SHP77 treated with DMSO at 0.1 percent for 48 hours (cell line): ENCODE measurements at places on chromosomes 7 and 10.

DNA sequence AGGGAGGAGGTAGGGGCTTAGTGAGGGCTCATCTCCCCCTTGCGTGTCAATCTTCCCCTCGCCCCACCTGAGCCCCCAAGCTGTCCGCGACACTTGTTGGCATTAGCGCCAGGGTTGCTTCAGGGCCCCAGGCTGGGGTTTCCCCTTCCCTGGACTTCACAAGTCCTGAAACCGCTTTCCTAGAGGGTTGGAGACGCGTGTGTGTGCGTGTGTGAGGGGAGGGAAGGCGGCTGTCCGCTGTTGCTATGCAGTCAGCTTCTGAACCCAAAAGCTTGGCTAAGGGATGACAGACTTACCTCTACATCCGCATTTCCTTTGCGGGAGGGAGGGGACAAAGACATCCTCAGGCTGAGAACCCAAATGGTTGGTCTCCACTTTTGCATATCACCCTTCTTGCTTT is 803 bp downstream of the GOLGA7B start:
- no peak for DNase-seq

GRCh38 chr10:86579883-86580520 is 58.4 kb upstream of the WAPL start:
- no peak for DNase-seq

DNA sequence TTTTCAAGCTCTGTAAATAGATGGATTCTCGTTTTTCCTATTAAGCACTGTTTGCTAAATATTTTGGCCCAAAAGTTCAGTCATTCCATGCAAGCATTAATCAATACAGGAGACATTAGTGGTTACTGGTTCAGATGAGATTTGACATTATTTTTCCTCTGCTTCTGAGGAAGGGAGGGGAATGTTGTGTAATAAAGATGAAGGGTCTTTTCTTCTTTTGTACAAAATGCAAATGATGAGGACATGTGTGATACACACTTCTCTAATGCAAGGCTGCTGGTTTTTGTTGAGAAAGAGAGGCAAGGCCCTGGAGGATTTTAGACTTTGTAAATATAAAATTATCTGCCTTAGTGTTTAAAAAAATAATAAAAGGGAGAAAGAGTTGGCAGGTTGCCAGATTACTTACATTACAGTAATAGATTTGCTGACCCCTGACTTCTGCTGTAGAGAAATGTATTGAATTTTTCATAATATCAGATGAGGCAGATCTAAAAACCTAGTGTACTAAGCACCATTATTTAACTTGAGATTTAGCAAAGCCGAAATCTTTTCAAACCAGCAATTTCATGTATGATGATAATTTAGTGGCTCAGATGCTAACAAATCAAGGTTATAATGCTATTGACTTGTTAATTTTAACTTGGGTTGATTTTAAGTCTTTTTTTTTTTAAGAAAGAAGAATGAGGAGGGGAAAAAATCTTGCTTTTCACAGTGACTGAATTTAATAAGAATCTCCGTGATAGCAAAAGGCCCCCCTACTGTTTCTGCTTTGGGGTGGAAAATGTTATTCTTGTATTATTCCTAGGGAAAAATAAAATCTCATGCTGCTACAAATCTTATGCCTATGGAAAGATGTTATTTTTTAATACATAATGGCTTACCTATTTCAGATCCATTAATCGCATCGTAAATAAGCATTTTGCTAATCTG is 180.1 kb downstream of the ARID5B start:
- DNase-seq, result no peak

DNA sequence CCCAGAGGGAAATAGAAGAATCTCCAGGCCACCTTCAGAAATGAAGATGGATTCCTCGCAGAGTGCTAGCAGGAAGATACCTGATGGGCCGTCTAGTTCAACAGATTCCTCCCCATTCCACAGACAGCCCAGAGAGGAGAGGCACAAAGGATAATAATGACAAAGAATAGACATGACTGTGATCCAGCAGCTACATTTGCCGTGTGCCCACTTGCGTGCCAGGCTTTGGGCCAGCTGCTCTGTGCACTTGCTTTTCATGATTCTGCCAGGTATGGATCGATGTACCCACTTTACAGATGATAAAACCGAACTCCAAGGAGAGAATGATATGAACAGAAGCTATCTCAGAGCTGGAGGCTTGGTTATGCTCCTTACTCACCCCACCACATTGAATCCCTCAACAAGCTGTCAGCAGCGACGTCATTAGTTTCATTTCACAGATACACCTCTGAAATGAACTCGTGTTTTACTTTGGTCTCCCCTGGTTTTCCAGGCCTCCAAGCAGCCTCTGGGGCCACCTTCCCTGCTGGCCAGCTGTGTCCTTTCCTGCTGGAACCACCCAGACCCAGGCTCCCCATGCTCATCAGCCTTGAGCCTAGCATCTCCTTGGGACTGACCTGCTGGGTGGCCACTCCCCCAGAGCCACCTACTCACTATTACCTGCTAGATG is 11.9 kb upstream of the WDFY4 start:
- DNase-seq, result no peak

- DNase-seq, result no peak
Measured at GRCh38 chr7:100855515-100855914, 3.0 kb downstream of the SLC12A9 start.

DNA sequence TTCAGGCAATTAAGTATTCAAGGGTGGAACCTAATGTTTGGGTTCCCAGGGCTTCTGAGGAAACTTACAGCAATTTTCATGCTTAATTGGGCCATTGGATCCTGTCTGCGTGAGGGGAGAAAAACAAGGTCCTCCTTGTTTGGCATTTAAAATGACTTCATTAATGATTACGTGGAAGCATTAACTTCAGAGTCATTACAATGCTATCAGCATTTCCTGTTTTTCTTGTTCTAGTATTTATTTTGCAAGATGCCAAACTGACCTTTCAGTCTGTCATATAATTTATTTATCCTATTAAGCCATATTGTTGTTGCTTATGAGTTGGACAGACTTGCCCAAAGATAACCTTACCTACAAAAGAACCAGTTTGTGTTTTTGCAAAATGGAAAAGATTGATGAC is 324.1 kb upstream of the LRRN3 start:
- DNase-seq, result no peak

GRCh38 chr10:110529596-110530011 is 31.9 kb downstream of the DUSP5 start:
- DNase-seq, result no peak

- DNase-seq, result no peak
Measured at GRCh38 chr10:114316744-114317143, 77.7 kb downstream of the VWA2 start.

DNA sequence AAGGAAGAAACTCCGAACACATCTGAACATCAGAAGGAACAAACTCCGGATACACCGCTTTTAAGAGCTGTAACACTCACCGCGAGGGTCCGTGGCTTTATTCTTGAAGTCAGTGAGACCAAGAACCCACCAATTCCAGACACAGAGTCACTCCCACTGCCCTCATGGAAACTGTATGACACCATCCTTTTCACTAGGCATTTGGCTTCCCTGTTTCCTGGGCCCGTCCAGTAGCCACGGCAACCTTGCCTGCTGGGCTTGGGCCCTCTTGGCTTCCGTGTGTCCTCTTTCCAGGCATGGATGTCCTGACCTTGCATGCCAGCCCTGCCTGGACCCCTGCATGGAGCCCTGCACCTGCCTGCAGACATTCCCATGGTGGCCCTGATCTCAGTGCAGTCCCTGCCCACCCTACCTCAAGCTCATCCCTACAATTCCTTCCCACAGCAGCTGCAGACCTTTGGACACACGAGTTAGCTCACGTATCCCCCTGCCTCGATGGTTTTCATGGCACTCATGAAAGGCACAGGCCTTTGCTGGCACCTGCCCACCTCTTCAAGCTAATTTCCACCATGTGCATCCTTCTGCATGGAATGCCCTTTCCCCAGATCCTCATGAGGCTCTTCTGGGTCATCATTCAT is 6.7 kb downstream of the SH2D4B start:
- no peak for DNase-seq

- DNase-seq, result no peak
Measured at GRCh38 chr7:20227291-20227795, 10.2 kb upstream of the MACC1 start.

DNA sequence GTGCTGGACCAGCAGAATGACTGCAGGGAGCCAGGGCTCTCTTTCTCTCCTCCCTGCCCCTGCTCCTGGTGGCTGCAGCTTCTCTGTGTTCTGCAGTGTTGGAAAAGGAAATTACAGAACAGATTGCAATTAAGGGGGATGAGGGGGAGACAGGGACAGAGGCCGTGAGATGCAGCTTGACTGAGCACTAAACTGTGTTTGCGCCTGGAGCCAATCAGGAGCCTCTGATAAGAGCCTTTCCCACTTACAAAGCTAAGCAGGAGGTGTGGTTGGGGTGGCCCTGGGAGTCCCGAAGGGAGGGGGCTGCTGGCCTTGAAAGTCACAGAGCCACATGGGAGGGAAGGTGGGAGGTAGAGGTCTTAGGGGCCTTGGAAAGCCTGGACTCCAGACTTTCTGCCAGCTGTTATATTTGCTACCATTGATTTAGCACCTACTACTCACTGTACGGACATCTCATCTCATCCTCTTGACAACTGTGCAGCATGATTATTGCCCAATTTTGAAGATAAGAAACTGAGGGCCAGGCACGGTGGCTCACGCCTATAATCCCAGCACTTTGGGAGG is 26.7 kb downstream of the TRIM8 start:
- DNase-seq, result no peak

DNA sequence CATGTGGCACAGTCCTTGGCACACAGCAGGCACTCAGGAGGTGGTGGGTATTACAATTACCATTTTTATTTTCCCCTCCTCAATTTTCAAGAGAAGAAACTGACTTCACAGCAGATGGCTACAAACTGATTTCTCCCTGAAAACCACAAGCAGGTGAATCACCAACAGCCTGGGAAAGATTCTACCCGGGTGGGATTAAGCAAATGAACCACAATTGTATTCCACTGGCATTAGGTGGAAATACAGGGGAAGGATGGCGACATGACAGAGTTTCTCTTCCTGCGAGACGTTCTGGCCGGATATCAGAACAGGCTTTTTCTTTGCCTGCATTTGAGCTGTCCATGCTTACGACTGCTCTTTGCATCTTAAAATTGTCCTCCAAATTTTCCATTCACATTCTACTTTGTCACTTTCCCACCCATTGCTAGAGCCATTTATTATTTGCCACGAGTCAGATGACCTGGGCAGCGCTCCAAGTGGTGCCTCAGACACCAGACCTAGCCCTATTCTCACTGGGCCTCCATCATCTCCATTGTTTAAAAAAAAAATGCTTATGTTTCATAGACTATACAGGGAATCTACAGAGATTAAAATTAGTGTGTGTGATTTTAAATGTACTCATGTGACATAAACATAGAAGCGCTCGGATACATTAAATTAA is 4.6 kb downstream of the DENND11 start:
- no peak for DNase-seq

GRCh38 chr10:14782691-14783363 is 8.1 kb upstream of the FAM107B start:
- DNase-seq, result no peak

DNA sequence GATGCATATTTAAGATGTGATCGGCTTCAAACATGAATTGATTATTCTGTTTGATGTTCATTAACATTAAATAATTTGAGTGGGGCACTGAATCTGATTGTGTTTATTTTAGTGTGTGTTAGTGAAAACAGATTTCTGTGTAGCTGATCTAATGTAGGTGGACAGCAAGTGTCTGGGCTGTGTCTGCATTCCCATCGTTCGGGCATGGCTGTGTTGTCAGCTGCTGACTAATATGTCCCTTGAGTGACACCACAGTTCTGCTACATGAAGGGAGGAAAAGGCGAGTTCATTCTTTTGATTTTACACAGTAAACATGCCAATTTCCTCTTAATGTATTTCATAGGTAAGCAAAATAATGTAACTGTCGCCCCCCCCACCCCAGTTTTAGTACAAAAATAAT is 203.0 kb downstream of the CNTNAP2 start:
- peak; percentile 4 for DNase-seq

DNA sequence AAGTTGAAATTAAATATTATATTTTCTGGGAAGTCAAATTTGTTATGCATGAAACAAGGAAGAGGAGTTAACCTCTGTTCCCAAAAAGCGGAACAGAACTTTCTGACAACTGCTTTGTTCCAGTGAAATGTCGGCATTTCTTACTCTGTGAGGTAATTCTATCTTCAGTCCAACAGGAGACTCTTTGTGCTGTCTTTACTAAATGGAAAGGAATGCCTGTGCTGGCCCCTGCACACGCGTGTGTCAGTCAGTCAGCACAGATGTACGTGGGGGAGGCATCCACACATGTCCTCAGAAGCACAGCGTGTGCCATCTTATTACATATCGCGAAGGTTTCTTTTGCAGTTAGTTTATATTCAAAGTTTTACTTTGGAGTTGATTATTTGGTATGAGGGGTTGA is 37.5 kb downstream of the NET1 start:
- no peak for DNase-seq

- DNase-seq, result no peak
Measured at GRCh38 chr10:128297709-128298378, 171.6 kb upstream of the MKI67 start.

DNA sequence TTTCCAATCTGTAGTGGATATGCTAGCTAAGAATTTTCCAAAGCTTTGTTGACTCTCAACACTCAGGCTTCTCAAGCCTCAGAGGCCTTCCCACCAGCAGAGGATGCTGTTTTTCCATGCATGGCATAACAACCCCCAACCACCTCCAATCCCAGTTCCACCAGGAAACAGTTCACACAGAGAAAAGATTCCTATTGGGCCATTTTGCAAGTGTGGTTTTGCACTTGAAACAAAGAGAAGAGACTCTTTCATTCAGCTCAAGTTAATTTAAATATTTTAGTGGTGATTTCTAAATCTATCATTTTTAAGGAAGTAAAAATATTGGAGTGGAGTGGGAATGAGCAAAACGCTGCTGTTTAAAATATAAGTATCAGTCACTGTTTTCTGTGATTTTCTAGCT is 105.6 kb upstream of the COL1A2 start:
- peak; percentile 44 for DNase-seq

DNA sequence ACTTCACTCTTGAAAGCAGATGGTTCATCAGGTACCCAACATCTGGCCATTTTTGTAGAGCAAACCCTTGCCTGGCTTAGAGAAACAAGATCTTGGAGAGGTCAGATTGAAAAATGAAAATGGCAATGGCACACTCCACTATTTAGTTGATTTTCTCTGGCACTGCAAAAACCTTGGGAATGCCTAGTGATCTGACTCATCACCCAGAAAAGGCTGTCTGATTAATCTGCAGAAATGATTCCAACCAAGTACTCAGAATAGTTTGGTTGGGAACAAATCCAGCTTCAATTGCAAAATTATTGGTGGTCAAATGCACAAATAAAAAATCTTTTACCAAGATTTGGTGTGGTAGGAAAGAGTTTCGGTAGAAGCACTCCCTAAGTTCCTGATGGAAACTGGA is 351.2 kb downstream of the PHTF2 start:
- DNase-seq, result no peak

DNA sequence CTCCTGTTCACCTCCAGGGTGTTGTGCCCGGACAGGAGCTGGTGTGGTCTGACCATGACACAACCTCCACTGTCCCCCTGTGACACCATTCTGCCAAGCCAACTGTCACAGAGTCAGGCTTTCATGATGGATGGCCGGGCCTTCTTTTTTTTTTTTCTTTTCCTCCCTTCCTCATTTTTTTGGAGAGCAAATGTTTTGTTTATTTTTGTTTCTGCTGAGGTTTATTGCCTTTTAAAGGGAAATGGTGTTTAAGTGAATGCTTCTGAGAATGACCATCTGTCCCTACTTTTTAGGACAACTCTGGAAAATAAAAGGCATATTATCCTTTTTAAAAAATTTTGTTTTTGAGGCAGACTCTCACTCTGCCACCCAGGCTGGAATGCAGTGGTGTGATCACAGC is 115.1 kb upstream of the NPS start:
- DNase-seq, result no peak

- no peak for DNase-seq
Measured at GRCh38 chr7:51020944-51021343, 238.2 kb upstream of the GRB10 start.
